ENCODE measurements at places on chromosomes 1 and 21.
A peak's percentile ranks its signal among the peaks of the same experiment; 100 is the strongest.

GRCh38 chr1:223319905-223320580, 43.9 kb downstream of the SUSD4 start:
- DNase-seq, result no peak

GRCh38 chr21:28725396-28725795, 267.3 kb downstream of the LTN1 start:
- DNase-seq, result no peak

DNA sequence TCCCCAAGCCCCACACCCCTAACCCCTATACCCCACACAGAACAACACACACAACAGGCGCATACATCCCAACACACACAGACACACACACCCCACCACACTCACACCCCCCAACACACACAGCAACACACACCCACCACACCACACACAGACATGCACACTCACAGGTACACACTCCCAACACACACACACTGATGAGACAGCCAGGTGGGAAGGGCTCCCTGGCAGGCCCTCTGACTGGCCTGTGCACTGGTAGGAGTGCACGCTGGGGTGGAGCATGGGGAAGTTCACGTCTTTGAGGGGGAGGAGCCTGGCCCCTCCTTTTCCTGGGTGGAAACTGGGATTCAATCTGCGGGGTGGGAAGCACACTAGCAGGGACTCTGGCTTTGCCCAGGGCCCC, 116.7 kb downstream of the RHOU start:
- no peak for DNase-seq

- DNase-seq, result no peak
Observed at GRCh38 chr1:35707601-35708440, 10.9 kb downstream of the C1orf216 start.

DNA sequence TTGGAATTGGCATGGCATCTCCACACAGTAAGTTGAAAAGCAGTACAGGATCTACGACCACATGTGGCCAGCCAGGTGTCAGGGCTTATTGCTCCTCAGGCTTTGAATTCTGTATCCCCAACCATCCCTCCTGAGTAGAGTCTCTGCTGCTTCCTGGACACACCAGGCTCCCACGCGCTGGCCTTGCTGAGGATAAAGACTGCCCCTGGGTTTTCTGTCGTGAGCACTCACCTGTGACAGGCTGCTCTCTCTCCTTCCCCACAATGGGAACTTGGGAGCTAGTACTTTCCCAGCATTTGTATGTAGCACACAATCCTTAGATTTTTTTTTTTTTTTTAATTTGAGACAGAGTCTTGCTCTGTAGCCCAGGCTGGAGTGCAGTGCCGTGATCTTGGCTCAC, 33.6 kb downstream of the PBX1 start:
- no peak for DNase-seq

DNA sequence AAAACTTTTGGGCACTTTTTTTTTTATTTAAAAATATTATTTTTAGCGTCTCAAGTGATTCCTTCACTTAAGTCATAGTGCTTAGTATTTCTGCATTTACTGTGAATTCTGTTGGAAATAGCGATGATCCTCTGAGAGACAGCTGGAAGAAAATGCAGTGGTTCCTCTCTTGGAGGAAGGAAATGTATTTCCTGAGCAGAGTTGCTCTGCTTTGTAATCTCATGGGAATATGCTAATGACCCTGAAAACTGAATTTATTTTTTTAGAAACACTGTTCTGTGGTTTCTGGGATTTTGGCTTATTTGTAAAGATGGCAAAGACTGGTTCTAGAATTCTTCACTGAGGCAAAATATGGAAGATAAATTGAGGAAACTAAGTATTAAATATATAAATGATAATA, 88.9 kb downstream of the NTNG1 start:
- DNase-seq, result no peak

GRCh38 chr1:155043301-155043702, 7.8 kb upstream of the ADAM15 start:
- DNase-seq, result no peak

DNA sequence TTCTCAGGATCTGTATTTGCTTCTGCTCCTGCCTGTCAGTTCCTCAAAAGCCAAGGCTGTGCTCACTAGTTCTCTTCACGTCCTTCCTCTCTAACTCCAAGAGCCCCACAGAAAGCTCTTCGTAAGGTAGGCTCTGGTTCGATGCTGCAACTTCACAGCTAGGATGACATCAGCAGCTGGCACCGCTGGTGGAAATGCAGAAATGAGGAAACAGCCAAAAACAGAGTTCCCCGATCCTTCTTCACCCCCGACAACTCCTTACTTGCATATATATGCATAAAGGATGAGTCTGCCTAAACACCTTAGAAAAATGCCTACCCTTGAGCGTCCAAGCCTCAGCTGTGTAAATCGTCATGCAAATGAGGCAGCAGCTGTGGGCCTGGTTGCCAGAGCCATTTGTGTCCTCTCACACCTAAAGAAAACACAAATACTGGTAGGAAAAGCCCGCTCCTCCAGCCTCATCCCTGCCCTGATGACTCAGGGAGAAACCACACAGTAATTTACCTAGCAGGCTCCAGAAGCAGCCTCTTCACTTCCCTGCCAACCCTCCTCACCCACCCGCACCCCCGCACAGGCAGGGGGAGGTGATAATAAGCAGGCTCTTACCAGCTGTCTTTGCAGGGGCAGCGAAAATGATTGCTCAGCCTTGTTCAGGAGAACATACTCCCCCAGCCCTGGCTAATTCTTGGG, 28.2 kb downstream of the BATF3 start:
- peak; percentile 77 for DNase-seq

- peak; percentile 72 for DNase-seq
Observed at GRCh38 chr1:228452194-228453021, 34.8 kb upstream of the RNF187 start.

GRCh38 chr1:2480236-2480985, 4.3 kb downstream of the PLCH2 start:
- DNase-seq, result no peak

- DNase-seq, result no peak
Observed at GRCh38 chr1:145936247-145936646, 9.0 kb upstream of the RBM8A start.

DNA sequence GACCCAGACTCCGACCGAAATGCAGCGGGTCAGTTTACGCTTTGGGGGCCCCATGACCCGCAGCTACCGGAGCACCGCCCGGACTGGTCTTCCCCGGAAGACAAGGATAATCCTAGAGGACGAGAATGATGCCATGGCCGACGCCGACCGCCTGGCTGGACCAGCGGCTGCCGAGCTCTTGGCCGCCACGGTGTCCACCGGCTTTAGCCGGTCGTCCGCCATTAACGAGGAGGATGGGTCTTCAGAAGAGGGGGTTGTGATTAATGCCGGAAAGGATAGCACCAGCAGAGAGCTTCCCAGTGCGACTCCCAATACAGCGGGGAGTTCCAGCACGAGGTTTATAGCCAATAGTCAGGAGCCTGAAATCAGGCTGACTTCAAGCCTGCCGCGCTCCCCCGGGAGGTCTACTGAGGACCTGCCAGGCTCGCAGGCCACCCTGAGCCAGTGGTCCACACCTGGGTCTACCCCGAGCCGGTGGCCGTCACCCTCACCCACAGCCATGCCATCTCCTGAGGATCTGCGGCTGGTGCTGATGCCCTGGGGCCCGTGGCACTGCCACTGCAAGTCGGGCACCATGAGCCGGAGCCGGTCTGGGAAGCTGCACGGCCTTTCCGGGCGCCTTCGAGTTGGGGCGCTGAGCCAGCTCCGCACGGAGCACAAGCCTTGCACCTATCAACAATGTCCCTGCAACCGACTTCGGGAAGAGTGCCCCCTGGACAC, 534 bp downstream of the C1orf56 start:
- DNase-seq, result peak; percentile 88

DNA sequence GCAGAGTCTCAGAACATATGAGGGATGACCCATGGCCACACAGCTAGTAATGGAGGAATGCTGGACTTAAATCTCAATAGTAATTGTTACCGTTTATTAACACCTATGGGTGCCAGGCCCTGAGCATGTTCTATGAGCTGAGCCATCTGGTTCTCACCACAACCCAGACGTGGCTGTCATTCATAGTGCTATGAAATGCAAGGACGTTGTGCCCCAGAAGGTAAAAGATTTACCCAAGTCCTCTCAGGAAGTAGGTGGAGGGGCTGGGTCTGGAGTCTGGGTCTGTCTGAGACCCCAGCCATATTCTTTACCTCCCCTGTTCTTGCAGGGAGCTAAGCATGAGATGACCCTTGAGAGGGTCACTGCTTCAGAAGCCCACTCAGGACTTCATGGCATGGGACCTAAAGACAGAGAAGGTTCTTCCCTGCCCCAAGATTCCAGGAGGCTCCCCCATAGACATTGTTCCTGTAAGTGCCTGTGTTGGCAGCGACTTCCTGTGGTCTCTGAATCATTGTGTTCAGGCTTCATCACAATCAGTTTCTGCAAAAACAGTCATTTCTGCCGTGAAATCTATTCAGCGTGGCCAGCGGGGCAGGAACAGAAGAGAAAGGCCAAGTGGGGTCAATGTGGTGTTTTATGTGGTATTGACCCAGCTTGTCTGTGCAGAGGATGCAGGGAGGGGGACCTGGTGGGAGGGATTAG, 475.4 kb downstream of the PTPRU start:
- DNase-seq, result no peak

DNA sequence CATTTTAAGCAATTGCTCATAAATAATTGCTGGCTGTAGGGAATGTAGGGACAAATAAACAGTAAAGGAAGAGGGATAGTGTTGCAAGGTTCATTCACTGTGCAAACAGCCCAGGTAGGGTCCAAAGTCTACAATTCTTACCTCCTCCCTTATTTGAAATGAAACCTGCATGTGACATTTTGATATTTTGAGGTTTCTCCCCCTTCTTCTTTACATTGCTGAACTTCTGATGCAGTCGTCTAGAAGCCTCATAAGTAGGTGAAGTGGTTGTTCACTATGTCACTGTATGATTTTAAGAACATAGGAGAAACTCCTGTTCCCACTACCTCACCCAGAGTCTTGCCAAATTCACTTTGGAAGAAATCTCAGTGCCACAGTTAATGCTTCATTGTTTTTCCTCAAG, 16.1 kb downstream of the F5 start:
- no peak for DNase-seq

DNA sequence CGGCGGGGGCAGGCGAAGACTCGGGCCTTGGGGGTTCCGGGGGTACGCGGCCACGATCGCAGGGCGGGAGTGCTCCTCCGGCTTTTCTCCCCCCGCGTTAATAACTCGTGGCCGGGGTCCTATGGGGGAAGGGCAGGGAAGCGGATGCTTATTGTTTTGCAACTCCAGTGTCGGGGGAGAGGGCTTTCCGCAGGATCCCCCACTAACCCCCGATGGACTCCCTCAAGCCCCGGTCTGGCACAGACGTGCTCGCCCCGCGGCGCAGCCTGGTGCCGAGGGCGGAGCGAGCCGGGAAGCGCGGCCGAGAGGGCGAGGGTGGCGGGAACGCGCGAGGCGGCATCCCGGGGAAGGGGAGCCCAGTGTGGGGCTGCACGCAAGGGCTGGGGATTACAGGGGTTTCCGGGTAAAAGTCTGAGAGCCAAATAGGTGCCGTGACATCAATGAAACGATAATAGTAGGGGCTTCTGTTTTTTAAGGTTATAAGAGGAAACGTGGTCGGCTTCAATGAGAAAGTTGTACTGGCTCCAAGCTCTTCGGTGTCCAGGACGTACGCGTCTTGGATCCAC, 772 bp downstream of the UCK2 start:
- peak; percentile 84 for DNase-seq

GRCh38 chr1:25619101-25619890, 2.7 kb downstream of the MAN1C1 start:
- DNase-seq, result no peak

DNA sequence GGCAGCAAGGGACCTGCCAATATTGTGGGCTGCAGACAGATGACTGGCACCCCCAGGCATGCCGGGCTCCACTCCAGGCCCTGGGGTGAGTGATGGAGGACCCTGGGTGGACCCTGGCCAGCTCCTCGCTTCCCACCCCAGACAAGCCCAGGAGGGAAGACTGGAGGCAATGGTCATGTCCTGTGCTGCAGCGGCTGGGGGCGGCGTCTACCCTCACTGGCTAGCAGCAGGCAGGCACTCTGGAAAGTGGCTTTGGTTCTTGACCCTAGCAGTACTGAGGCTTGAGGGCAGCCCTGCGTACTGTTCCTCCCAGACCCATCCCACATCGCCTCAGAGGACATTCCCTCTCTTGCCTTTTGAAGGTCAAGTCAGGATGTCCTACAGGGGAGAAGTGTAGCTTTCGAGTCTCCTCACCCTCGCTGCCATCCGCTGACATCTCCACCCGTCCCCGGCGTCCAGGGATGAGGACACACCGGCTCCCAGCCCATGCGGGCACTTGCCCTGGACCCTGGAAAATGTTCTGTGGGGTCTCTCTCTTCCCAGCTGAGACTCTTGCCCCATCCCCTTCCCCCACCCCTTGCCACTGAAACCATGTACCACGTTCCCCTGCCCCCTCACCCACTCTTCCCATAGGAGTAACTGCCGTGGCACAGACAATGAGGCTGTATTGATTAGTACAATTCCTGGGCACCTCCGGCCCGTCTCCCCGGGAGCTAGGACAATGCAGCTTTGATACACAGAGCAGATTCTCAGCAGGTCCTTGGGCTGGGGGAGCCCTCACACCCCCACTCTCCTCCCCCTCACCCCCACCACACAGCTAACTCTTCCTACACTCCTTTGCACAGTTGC, 15.0 kb downstream of the SLC6A9 start:
- no peak for DNase-seq

Data from aorta (tissue), 5 donors.